Caki2 (cell line): ENCODE measurements at places on chromosomes 16 and 17. TPM values are rescaled to one million over a fixed set of nuclear protein-coding genes. Genes with fewer than 3 reads are reported as not detected.
A peak's percentile ranks its signal among the peaks of the same experiment; 100 is the strongest.

Gene NEURL4
- 15.0 and 17.9 TPM in 2 replicates for total RNA-seq

Gene SKAP1
- total RNA-seq, result 0.88 TPM in 1 of 2 replicates, not detected in the other

Gene CDR2L
- 32.7 and 33.6 TPM in 2 replicates for total RNA-seq

Gene HCRT
- not detected in 2 replicates for total RNA-seq

Gene KRT17
- not detected in 2 replicates for total RNA-seq

Gene CDC27
- total RNA-seq, result 47.6 and 115 TPM in 2 replicates

Gene CTRL
- total RNA-seq, result 1.1 TPM in 1 of 2 replicates, not detected in the other

Gene MYH3
- total RNA-seq, result 0.03 TPM in 1 of 2 replicates, not detected in the other

Gene LITAFD
- not detected in 2 replicates for total RNA-seq

GRCh38 chr17:74798239-74798707 lies 22.1 kb upstream of the NAT9 start:
- peak; percentile 59 for DNase-seq

- no peak for DNase-seq
Observed at GRCh38 chr17:6753006-6753445, 2.8 kb upstream of the XAF1 start.

GRCh38 chr16:9138731-9139501 lies 47.5 kb downstream of the HAPSTR1 start:
- no peak for DNase-seq

DNA sequence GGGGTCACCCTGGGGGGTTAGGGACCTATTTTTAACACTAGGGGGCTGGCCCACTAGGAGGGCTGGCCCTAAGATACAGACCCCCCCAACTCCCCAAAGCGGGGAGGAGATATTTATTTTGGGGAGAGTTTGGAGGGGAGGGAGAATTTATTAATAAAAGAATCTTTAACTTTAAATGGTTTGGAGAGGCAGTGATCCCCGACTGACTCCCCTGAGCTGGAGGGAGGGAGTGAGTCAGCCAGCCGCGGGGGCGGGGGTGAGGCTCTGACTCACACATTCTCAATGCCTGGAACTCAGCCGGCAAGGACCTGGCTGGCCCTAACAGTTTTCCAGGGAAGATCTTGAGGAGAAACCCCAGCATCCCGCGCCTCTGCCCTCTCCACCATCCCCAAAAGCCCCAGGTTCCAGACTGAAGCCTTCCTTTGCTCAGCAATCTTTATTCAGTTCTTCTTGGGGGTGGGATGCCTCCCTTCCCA lies 1.5 kb downstream of the HCFC1R1 start:
- DNase-seq, result peak; percentile 97

- DNase-seq, result no peak
Observed at GRCh38 chr17:43342589-43342890, 56.3 kb upstream of the ARL4D start.

DNA sequence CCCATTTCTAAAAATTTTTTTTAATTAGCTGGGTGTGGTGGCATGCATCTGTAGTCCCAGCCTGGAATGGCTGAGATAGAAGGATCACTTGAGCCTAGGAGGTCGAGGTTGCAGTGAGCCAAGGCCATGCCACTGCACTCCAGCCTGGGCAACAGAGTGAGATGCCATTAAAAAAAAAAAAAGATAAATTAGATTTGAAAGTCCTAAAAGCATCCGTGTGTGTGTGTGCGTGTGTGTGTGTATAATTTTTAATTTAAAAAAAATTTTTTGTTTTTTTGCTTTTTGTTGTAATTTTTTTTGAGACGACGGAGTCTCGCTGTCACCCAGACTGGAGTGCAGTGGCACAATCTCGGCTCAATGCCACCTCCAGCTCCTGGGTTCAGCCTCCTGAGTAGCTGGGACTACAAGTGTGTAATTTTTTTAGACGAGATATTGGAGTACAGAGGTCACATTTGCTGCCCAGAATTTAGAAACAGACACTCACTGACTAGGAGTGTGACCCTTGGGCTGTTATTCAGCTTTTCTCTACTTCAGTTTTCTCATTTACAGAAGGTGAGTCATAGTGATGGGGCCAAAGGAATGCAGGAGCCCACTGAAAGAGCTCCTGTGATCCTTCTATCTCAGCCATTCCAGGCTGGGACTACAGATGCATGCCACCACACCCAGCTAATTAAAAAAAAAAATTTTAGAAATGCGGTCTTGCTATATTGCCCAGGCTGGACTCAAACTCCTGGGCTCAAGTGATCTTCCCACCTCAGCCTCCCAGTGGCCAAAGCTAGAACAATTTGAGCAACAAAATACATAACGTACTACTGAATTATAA lies 25.5 kb upstream of the TBX4 start:
- DNase-seq, result peak; percentile 77

GRCh38 chr16:2859686-2860265 lies 1.8 kb upstream of the PRSS22 start:
- no peak for DNase-seq

DNA sequence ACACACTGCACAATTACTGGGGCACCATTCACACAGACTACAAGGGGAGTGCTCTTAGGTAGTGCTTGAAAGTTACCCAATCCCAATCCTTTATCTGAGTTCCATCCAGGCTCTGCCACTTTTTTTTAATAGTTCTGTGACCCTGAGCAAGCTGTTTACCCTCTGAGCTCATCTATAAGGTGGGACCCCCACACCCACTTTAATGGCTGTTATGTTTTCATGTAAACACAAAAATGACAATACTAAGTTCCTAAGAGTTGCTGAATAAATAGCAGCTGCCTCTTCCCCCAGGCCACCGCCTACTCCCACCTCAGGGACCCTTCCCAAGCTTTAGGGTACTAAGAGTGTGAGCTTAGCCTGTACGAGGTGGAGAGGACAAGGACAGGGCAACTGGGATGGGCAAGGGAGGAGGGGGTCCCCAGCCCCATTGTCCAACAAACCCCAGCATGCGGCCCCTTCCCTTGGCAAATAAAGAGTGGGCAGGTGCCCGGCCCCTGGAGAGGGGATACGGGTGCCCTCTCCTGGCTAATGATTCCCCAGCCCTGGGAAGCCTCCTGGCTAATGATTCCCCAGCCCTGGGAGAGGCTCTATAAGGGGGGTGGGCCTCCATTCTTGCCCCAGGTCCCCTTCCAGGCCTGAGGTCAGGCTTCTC lies 14.6 kb downstream of the SLC13A2 start:
- no peak for DNase-seq

- DNase-seq, result no peak
Observed at GRCh38 chr17:56752263-56752836, 81.4 kb downstream of the C17orf67 start.

- DNase-seq, result no peak
Observed at GRCh38 chr17:76359375-76359774, 5.7 kb upstream of the PRPSAP1 start.

DNA sequence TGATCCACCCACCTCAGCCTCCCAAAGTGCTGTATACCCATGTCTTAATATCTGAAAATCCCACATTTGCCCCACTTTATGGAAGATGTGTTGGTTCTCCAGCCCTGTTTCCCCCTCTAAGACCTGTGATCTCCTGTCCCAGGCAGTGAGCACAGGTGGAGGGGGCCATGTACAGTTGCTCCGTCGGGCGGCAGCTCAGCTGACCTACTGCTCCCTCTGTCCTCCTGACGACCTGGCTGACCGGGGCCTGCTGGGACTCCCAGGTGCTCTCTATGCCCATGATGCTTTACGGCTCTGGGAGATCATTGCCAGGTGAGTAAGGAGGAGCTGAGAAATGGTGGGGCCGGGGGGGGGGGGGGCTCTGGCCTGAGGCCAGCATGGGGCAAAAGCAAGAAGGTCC lies 6.7 kb upstream of the RNASEK start:
- DNase-seq, result no peak

GRCh38 chr16:12498077-12498476 lies 305.6 kb downstream of the CPPED1 start:
- no peak for DNase-seq

DNA sequence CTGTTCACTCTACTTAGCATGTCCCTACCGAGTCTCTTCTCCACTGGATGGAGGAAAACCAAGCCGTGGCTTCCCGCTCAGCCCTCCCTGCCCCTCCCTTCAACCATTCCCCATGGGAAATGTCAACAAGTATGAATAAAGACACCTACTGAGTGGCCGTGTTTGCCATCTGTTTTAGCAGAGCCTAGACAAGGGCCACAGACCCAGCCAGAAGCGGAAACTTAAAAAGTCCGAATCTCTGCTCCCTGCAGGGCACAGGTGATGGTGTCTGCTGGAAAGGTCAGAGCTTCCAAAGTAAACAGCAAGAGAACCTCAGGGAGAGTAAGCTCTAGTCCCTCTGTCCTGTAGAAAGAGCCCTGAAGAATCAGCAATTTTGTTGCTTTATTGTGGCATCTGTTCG lies 2.8 kb upstream of the LPCAT2 start:
- DNase-seq, result no peak

- no peak for DNase-seq
Observed at GRCh38 chr16:31084584-31085302, 4.0 kb downstream of the PRSS53 start.

DNA sequence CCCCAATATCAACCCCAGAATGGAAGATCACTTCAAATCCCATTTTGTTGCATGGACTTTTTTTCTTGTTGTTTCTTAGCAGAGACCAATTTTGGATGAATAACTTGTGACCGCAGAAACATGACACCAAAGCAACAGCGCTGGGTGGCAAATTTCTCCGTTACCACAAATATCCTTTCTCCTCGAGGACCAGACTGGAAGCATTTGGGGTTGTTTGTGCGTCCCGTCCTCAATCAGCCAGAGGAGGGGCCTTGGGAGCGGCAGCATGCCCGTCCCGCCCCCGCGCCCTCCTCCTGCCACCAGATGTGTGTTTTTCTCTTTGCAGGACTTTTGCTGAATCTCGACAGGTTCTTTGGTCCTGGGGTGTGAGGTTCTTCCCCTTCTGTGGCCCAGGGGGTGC lies 282.5 kb upstream of the FOXF1 start:
- DNase-seq, result no peak

DNA sequence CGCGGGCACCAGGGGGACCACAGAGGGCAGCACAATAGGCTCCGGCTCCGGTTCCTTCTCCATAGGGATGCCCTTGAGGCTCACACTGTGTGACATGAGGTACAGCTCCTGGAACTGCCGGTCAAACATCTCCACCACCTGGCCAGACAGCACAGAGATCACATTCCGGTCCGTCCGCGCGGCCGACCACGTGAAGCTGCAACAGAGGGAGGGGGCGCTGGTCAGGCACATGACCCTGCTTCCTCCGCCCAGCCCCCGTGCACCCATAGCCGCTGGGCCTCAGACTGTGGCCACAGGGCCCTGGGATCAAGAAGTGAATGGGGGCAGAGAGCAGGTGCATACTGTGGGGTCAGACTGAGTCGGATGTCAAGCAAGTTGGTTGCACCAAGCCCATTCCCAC lies 25.9 kb downstream of the FAM83G start:
- no peak for DNase-seq

GRCh38 chr16:53768593-53768992 lies 64.6 kb downstream of the FTO start:
- peak; percentile 91 for DNase-seq

- DNase-seq, result no peak
Observed at GRCh38 chr17:58680038-58680369, 11.8 kb downstream of the TEX14 start.

DNA sequence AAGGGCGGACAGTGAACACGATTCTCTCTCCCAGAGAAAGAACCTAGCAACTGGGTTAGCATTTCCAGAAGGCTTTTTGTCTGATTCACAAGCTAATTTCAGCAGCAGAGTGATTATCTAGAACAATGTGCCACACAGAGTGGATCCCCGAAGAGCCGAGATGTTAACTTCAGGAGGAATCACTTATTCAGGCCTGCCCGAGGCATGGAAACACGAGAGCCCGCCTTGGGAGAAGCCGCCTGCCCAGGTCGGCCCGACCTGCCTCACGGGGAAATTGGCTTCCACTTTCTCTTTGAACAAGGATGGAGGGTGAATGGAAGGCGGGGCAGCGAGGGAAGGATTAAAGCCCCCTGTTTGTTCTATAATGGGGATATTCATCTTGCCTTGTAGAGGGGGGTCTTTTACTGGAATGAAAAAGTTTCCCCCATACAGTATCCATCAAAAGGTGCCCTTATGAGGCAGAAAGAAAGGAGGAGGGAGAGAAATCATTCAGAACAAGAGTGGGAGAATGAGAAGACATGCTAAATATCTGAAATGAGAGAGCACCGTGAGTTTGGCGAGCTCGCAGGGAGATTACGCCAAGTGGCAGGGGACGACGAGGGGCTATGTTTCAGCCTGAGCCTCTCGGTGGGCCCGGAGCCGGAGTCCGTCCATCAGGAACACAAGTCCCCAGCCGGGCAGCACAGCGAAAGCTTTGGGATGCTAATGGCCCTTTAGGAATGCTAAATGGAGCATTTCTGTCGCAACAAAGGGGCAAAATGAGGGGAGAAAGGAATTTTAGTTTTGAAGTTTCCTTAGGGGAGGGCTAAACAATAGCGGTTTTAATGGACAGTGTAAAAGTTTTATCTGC lies 33.0 kb downstream of the NTN1 start:
- DNase-seq, result no peak

GRCh38 chr17:78356101-78356713 lies 3.7 kb downstream of the SOCS3 start:
- peak; percentile 84 for DNase-seq

- DNase-seq, result no peak
Observed at GRCh38 chr16:70686376-70687101, 686 bp upstream of the MTSS2 start.

DNA sequence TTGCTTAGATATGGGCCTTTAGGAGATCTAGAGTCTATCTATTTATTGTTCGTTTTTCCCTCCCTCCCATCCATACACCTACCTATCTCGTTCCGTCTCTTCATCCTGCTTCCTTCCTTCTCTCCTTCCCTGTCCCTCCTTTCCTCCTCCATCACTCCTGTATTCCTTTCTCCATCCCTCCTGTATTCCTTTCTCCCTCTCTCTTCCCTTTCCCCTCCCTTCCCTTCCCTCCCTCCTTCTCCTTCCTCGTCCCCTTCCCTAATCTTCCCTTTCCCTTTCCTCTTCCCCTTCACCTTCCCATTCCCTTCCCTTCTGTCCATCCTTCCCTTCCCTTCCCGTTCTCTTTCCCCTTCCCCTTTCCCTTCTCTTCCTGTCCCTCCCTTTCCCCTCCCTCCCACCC lies 10.6 kb downstream of the GP2 start:
- no peak for DNase-seq

DNA sequence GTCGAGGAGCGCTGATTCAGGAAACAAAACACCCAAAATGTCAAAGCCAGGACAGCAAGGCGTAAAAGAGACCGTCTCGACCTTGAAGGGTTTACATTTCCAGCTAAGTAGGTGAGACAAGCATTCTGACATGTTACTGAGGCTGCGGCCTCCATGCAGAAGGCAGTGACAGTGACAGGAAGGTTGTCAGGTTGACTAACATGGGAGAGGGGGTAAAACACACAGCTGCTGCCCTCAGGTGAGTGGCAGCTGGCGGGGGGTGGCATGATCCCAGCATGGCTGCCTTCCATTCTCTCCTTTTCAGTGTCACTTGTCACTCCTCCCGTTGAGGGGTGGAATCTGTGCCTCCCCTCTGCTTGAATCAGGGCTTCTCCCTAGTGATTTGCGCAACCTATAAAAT lies 31.9 kb upstream of the CRHR1 start:
- DNase-seq, result no peak

DNA sequence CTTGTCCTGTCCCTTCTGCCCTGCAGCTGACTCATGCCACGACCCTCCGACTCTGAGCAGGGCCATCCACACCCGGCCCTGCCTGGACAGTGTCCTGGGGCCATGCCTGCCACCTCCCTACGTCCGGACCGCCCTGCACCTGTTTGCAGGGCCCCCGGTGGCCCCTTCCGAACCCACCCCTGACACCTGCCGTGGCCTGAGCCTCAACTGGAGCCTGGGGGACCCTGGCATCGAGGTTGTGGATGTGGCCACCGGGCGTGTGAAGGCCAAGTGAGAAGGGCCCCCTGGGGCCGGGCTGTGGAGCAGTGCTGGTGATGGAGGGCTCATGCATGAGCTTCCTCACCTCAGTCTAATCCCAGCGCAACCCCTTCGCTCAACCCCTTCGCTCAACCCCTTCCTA lies 5.1 kb downstream of the ADAD2 start:
- DNase-seq, result no peak

- DNase-seq, result peak; percentile 51
Observed at GRCh38 chr16:12728469-12728868, 75.2 kb downstream of the CPPED1 start.
